ENCODE measurements at places on chromosomes 6 and 20.

- DNase-seq = no peak
Observed at GRCh38 chr6:47650553-47651432, 47.6 kb upstream of the ADGRF4 start.

DNA sequence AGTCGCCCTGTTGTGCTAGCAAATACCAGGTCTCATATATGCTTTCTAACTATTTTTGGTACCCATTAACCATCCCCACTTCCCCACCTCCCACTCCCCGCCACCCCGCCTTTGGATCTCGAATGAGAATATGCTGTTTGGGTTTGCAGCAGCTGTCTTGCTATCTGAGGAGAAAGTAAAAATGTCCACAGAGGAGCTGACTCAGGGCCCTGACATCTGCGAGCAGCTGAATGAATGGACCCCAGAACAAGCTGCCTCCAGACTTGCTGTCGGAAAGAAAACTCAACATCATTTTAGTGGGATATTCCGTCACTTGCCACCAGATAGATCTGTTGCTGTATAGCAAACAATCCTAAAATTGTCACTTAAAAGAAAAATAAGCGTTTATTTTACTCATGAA, 103.7 kb downstream of the LINC00237 start:
- DNase-seq = no peak

- no peak for DNase-seq
Observed at GRCh38 chr6:3310051-3310448, 51.3 kb downstream of the PSMG4 start.

DNA sequence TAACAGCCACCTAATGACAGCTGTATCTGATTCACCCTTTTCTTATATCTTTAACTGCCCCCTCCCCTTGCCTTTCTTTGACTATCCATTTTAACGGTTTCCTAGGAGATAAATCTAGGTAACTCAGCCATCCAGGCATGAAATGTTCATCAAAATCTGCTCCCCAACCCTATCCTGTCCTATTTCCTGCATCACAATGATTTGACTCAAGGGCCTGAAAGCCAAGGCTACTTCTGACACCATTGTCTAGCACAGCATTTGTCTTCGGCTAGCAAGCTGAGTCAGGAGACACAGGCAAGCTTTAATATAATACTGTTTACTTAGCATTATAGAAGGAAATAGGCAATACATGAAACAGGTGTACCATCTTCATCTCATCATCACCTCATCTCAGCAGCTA, 31.6 kb upstream of the MANEA start:
- no peak for DNase-seq

- no peak for DNase-seq
Observed at GRCh38 chr6:160756871-160757270, 54.8 kb downstream of the PLG start.

- no peak for DNase-seq
Observed at GRCh38 chr6:24718449-24719124, 367 bp downstream of the C6orf62 start.

- no peak for DNase-seq
Observed at GRCh38 chr20:43658723-43659419, 8.0 kb upstream of the MYBL2 start.

DNA sequence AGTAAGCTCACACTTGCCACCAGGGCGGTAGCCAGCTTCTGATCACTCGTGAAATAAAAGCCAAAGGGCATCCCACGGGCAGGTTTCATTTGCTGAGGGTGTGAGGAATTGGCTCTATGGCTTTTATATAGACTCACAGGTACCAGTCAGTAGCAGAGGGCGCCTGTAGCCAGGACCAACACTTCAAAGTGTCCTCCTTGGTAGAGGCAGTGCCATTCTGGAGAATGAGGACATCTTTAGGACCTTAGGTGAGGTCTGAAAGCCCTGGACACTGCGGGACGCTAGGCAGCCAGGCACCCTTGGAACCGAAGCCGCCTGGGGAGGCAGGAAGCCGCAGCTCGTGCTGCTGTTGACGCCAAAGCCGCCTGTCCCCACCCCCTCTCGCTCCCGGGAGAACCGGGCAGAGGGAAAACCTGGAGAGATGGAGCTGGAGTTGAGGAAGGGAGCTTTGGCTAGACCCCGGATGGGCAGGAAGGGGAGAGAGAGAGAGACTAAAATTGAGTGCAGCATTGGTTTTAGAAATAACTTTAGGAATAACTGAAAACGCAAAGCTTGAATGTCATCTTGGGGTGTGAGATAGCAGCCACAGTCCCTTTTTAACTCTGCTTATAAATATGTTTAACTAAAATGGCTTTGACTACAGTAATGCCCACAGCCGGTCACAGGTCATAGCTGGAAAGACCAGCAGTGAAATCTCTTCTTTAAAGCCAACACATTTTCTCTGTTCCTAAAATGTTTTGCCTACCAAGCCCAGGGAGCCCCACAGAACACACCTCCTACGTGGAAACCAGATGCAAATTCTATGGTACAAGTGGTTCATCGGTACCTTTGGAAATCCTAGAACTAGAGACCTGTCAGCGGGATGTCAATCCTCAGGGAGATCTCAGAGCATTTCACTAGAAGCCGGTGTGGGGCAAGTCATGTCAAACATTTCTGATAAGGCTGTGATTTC, 128.5 kb upstream of the CDYL start:
- peak; percentile 14 for DNase-seq

All from stimulated activated CD4-positive, alpha-beta T cell treated with anti-CD3 and anti-CD28 coated beads, Interleukin-12 subunit alpha, Interleukin-12 subunit beta, amount 100 ng/mL, for 48 hours (primary cell).